ENCODE measurements at places on chromosomes 3 and 15. TPM values are rescaled to one million over a fixed set of nuclear protein-coding genes. Genes with fewer than 3 reads are reported as not detected.

DNA sequence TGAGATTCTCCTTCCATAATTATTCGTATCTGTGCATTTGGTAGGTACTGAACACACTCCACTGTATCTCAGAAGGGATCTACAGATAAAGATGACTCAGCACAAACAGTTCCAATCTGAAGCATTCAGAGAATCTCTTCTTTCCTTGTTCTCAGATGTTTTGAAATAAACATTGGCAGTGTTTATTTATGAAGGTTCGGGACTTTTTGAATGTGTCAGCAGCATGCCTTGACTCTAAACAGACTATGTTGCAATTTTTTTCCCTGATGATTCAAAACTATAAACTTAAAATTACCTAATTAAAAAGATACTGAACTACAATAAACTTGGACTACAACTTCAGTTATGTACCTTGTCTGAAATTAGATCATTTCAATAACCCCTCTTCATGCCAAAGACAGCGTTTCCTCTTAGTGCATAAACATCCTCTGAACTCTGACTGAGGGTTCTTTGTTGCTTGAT is 612.9 kb upstream of the TBL1XR1 start:
- DNase-seq: peak; percentile 91

- DNase-seq: no peak
Observed at GRCh38 chr15:80483725-80484161, 79.6 kb downstream of the ARNT2 start.

DNA sequence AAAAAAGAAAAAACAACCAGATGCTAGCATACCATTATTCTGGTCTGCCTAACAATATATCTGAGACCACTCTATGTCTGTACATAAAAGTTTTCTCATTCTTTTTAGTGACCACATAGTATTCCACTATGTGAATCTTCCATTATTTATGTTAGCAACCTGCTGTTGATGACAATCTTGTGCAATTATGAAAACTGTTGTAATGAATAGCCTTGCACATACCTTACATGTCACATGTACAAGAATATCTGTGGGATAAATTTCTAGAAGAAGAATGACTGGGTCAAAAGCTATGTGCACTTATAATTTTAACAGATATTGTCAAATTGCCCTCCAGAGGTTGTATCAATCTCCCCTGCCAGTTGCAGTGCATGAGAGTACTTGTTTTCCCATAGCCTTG is 62.5 kb downstream of the ARHGAP31 start:
- DNase-seq: no peak

GRCh38 chr3:158775426-158776410 is 26.1 kb upstream of the MFSD1 start:
- no peak for DNase-seq

DNA sequence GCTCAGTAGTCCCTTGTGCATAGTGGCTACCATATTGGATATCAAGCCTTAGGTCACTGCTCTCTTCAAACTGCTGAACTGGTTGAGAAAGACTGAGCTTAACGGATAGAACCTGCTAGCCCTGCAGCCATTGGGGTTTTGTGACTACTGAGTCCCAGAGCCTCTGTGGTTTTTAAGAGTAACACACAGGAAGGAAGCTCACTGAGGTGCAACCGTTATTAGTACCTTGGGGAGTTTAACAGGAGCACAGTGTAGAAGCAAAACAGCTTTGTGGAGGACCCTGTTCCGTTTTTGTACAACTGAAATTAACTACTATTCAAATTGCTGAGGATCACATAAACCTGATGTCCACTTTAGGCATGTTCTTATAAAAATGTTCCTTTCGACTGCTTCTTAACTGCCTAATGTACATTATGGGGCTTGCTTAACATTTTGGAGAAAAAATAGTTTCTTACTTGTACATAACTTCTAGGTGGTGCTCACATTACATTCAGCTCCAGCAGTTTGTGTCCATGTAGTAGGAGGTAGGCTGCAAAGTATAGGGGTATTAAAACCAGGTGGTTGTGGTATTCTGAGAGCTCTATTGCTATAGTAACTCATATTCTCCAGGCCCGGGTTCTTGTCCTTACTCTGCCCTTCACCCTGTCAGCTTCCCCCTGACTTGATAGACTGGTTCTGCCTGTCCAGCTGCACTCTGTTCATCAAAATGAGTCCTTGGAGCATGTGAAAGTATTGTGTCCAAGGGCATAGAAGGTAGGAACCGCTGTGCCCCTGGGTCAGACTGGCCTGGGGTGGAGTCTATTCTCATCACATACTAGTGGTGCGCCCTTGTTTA is 17.3 kb downstream of the PXK start:
- DNase-seq: no peak

THUMPD3 gene
- 63.0 TPM for total RNA-seq

- peak; percentile 28 for DNase-seq
Observed at GRCh38 chr15:52050416-52050815, 31.4 kb downstream of the MAPK6 start.

DNA sequence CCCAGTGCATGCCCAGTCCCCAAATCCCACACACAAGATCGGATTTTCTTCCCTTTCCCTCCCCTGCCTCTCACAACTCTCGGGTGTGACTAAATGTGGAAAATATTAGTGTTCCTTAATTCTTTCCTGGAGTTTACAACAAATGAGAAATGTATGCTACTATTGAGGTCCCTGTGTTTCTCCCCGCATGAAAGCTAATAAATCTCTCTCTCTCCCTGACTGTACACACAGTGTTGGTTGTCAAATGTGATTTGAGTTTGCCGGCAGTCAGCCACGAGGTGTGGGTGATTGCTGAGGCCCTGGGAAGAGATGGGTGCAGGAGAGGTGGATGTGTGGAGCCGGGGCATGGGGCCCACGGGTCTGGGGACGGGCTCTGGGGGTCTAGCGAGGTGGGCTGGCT is 161.4 kb upstream of the IQSEC1 start:
- DNase-seq: no peak

DNA sequence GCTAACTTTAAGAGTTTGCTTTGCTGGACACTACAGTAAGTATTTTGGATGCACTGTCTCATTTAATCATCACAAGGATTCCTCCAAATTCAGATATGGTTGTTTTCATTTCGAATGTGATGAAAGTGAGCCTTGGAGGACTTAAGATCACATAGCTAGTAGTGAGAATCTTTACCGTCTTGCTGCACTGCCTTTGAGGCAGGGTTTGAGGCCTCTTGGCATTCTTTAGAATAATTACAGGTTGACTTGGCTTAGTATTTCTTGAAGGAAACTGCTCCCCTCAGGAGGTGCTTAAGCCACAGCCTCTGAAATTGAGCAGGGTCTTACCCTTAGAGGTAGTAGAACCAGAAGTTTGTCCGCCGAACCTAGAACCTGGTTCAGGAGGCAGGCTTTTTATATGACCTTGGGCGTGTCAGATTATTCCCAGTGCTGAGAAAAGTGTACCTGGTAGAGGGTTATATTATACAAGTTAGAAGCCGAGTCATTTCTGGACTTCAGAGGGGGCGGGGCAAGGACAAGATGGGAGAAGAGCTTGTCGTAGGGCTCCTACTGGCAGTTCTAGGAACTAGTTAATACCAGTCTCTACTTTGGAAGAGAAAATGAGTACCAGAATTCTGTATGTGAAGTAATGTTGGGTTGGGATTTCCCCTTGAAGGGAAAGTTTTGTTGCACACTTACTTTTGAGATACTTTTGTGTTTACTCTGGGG is 1.1 kb downstream of the TFG start:
- peak; percentile 76 for DNase-seq

DNA sequence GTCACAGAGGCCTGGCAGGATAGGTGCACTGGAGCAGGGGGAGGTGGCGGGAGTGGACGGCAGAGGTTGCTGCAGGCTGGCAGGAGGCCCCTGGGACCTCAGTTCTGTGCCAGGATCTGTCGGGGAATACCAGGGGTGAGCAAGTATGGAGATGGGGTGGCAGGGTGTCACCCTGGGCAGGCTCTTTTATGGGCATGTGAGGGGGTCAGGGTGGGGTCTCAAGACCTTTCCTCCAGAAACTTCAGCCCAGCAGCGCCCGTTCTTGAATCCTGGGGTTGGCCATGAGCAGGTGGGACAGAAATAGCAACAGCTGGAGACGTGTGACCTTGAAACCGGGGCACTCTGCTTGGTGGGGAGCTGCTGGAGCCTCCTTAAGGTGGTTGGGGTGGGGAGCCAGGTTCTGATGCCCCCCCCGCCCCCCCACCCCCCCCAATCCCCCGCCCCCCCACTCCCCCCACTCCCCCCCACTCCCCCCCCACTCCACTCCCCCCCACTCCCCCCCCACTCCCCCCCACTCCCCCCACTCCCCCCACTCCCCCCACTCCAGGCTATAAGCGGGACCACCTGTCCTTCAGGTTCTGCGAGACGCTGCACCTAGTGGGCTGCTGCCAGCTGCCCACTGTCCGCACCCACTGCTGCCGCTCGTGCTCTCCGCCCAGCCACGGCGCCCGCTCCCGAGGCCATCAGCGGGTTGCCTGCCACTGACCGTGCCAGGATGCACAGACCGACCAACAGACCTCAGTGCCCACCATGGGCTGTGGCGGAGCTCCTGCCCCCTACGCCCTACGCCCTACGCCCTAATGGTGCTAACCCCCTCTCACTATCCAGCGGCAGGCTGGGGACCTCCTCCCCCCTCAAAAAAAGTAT is 84.9 kb downstream of the TBC1D2B start:
- no peak for DNase-seq

GRCh38 chr15:94682171-94682570 is 450.8 kb downstream of the MCTP2 start:
- DNase-seq: no peak

GRCh38 chr3:35733341-35733740 is 94.0 kb downstream of the ARPP21 start:
- no peak for DNase-seq

DNA sequence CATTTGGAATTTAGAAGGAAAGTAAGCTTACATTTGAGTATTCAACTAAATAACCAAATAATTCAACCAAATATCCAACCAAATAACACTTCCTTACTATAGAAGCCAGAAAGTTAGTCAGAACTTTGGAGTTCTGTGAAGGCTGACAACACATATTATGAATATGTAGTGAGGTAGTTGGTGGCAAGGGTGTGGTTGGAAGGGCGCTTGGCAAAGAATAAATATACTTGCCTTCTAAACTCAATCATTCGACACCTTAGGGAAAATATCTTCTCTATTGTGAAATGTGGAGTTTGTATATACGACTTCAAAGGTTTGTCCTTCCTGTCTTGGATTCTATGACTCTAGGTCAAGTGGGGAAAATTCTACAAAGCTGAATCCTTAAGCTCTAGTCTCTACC is 111.7 kb upstream of the OSTN start:
- no peak for DNase-seq

- no peak for DNase-seq
Observed at GRCh38 chr3:134624537-134625287, 26.1 kb downstream of the KY start.

WWTR1 gene
- total RNA-seq: 54.9 TPM

- no peak for DNase-seq
Observed at GRCh38 chr15:39488961-39489360, 91.9 kb upstream of the THBS1 start.

SEMA3F gene
- total RNA-seq: 34.6 TPM

IMPG2 gene
- total RNA-seq: 0.26 TPM

GRCh38 chr3:5128849-5129248 is 6.8 kb downstream of the ARL8B start:
- DNase-seq: no peak

DNA sequence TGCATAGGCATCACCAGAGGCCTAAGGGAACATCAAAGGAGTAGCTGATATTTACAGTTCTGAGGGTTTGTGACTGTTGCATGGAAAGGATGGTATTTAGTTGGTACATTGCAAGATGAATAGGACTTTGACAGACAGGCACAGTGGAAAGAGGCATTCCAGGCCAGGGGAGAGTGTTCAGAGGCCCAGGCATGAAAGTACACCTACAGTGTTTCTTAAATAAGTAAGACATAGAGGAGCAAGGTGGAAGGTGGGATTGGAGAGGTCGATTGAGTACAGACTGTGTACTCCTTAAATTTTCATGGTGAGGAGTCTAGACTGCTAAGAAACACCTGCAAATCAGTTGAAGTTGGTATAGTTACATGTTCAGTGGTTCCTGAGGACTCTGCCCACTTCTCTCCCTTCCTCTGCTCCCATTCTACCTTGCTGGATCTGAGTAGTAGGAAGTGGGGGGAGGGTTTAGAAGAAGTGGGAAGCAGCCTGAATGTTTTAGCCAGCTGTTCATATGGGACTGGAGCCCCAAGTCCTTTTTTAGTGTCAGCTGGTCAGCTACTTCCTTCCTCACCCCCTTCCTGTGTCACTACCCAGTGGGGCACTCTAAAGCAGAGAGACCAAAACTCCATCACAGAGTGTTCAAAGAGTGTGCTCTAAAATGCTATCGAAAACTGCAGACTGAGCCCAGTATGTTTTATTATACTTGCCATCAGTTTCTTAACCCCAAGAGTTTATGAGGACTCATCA is 14.0 kb downstream of the KLHL18 start:
- no peak for DNase-seq

DGKG gene
- total RNA-seq: not detected

DNA sequence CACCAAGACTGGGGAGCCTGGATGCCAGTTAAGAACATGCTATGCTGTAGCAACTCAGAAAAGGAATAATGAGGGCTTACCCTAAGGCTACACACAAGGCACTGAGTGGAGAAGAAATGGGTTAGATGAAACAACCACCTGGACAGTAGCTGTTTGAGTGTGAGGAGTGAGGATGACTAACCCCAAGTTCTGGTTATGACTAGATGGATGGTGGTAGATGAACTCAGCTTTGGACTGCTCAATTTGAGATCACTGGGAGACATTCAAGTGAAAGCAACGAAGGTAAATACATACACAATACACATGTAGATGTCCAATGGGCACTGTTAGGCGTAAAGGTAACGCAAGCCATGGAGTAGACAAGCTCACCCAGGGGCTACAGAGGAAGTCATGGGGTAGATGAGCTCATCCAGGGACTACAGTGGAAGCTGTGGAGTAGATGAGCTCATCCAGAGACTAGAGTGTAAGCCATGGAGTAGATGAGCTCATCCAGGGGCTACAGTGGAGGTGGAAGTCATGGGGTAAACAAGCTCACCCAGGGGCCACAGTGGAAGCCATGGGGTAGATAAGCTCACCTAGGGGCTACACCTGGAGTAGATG is 98.3 kb downstream of the ANO10 start:
- DNase-seq: no peak

MKRN2OS gene
- total RNA-seq: 0.37 TPM

DNA sequence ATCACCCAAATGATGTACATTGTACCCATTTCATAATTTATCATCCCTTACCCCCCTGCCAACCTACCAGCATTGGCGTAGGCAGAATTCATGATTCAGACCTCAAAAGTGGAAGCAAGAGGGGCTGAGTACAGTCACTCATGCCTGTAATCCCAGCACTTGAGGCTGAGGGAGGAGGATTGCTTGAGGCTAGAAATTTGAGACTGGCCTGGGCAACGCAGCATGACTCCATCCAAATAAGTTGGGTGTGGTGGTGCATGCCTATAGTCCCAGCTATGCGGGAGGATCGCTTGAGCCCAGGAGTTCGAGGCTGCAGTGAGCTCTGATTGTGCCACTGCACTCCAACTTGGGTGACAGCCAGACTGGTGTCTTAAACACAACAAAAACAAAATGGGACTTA is 10.4 kb downstream of the TTC14 start:
- DNase-seq: peak; percentile 41

- DNase-seq: no peak
Observed at GRCh38 chr3:172154768-172155664, 115.6 kb downstream of the FNDC3B start.

- no peak for DNase-seq
Observed at GRCh38 chr15:78969687-78970349, 25.0 kb upstream of the CTSH start.

All from MCF 10A (cell line).